ENCODE measurements at places on chromosomes 1 and 21.

- DNase-seq: no peak
Measured at GRCh38 chr1:64312431-64312830, 109.0 kb downstream of the UBE2U start.

- DNase-seq: no peak
Measured at GRCh38 chr1:161511018-161511755, 5.9 kb downstream of the FCGR2A start.

DNA sequence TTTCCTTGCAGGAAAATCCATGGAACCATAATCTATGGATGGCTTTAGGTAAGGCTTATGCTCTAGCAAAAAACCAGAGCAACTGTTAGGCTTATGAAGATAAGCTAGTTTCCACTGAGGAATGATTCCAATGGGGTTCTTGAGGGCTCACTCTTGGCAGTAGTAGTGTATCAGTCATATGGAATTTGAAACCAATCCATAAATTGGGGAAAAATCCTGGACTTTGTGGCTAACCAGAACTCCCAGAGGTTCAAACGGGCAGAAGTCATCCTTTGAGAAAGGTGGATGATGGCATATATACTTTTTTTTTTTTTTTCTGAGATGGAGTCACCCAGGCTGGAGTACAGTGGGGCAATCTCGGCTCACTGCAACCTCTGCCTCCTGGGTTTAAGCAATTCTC is 54.2 kb upstream of the ATF3 start:
- no peak for DNase-seq

DNA sequence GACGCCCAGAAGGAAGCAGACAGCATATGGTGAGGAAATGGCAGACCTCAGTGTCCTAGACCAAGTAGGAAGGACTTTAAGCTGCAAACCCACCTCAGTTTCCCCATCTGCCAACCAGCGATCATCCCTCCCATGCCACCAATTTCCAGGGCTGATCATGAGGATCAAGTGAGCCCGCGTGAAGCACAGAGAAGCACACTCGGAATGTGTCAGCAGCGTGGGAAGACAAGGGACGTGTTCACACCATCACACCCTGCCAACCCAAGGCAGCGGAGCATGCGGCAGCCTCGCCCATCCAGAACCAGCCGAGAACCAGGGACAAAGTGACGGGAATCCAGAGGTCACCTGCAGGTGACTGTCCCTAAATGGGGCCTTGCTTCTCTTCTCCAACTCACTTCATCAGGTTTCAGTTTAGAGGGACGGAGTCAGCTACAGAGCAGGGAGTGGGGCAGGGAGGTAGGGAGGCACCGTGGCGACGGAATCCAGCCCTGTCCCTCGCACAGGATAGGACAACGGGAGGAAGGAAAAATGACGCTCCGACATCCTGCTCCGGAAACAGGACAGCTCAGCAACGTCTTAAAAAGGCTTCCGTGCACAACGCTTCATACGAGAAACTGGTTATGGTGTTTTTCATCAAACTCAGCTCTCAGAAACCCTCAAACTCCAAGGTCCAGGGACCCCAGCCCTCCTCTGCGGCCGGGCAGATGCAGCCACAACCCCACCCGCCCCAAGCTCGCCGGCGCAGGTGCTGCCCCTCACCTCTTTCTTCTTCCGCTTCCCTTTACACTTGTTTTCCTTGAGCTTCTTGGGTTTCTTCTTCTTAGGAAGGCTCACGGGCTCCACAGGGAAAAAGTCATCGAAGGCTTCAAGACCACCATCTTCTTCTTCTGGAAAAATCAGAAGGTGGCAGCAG is 12.5 kb downstream of the CHD5 start:
- DNase-seq: no peak
